ENCODE measurements at places on chromosomes 16 and 17.

DNA sequence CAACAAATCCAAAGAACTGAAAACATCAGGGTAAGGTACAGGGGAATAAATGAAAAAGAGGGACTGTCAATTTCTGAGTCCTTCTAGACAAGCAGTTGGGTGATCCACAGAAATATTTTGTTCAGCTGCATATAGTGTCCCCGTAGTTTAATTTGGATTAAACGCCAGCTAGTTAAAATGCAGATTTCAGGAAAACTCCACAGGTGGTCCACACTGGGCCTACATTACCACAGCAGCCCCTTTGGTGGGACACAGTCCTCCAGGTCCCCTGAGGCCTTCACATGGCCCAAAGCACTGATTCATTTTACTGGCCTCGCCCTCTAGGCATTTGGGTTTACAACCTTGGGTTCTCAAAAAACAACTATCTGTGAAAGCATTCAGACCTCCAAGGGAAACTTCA is 4.6 kb downstream of the ARHGAP17 start:
- no peak for DNase-seq

DNA sequence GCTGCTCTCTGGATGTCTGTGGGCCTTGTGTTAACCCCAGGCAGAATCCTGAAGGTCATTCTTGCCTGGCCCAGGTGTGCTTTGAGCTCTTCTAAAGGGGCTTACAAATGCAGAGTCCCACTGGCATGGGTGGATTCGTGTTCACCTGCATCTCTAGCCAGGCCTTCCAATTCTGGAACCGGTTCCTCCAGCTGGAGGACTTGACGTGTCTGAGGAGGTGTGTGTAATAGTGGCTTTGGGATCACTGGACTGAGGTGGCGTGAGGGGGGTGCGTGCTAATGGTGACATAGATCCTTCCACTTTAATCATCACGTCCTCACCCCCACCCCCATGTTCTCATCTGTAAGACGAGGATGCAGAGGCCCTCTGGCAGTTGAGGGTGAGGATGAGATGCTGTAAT is 4.8 kb downstream of the GSE1 start:
- DNase-seq: no peak

- no peak for DNase-seq
These were observed 51.6 kb upstream of the CRISPLD2 start for GRCh38 chr16:84768061-84768807.

DNA sequence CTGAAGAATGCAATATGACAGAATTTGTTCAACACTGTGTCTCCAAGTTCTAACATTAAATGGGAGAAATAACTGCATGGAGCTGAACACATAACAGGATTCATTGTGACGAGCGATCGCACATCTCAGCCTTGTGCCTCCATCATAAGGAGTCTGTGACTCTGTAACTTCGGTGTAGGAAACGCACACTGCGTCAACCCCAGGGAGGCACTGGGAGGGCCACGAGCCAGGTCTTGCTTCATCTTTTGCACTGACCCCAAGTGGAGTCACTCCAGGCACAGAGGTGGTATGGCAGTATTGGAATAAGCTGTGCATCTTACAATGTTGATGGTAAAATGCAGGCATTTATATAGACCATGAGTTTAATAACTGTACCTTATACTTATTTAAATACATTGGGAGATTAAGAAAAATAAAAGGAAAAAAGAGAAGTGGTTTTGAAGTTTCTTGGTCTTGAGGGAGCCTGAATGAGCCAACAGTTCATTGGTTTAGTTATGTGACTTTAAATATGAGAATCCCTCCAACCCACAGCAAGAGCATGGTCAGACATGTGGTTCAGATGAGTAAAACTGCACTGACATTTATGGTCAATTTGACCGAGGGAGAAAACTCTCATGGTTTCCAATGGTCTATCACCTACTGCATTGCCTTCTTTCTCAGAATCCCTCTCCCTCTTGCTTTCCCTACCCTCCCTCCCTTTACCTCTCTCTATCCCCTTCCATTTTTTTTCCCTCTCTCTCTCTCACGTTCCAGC is 5.7 kb upstream of the PMP22 start:
- DNase-seq: no peak

DNA sequence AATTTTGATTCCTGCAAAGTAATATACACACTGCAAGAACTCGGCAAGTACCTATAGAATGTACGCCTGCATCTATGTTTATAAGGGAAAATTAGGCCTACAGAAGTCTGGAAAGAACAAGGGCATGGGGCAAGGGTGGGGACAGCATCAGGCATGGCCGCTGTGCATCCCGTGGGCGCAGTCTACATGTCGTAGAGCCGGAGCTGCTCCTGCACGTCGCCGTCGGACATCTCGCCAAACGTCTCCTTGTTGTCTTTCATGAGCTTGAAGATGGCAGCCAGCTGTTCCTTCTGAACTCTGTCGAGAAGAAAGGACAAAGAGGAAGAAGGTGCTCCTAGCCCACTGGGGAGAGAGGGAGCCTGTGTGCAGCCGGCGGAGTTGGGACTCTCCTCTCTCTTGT is 33.4 kb downstream of the MXRA7 start:
- DNase-seq: no peak

- no peak for DNase-seq
These were observed 5.2 kb downstream of the PALB2 start for GRCh38 chr16:23635958-23636357.
